ENCODE measurements at places on chromosomes 3 and 15.

DNA sequence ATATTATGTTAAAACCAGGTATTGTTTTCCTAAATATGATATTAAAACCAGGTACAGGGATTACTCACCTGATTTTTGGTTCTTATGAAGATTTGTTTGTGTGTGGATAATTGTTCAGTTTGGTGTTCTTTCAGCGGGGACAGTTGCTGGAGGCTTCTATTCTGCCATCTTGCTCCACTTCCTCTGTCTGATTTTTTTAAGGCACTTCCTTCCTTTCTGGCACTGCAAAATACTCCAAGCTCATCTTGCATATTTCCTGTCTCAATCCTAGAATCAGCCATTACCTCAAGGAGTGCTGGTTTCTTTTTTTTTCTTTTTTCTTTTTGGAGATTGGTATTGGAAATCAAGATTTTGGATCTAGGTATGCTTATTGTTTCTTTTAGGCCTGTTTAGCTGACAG, 229.9 kb downstream of the SV2B start:
- DNase-seq = no peak

DNA sequence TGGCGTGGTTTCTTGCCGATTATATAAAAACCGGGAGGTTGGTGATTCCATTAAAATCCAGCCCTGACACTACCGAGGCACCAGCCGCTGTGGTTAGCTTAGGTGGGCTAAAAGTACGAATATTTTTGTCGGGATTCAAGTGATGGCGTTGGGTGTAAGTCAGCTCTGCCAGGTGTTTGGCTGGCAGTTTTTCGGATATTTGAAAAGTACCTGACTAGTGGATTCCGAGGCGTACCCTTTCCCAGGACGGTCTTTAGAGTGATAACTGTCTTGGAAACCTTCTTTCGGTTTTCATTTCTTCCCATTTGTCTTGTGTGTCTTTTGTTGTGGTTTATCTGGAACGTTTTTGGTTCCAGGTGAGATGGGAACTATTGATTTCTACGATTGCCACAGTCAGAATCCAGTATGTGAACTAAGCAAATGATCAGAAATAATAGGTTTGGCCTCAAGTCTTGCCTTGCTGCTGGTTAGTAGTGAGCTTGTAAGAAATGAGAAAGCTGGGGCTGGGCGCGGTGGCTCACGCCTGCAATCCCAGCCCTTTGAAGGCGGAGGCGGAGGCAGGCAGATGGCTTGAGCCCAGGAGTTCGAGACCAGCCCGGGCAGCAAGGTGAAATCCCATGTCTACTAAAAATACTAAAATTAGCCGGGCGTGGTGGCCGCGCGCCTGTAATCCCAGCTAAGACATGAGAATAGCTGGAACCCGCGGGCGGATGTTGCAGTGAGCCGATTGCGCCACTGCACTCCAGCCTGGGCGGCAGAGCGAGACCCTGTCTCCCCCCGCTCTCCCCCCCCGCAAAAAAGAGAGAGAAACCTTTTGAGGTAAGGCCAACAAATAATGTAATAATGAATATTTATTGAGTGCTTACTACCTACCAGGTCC, 1.4 kb downstream of the FYTTD1 start:
- peak; percentile 36 for DNase-seq

DNA sequence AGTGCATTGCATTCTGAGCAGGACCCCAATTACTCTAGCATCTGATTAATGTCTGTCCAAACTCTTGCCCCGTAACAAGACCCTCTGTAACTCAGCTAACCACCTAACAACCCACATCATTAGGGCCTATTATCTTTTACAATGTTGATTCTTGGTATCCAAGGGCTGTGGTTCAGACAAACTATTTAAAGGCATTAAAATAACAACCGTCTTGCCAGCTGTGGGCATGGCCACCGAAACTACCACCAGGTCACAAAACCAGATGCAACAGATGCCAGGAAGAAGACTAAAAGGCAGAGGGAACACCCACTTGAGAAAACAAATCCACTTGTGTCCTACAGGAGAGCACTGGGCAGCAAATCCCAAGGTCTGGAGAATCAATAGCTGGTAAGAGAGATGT, 262.9 kb downstream of the ERC2 start:
- DNase-seq = no peak

GRCh38 chr3:43477600-43477999, 144.2 kb downstream of the ANO10 start:
- DNase-seq = no peak

DNA sequence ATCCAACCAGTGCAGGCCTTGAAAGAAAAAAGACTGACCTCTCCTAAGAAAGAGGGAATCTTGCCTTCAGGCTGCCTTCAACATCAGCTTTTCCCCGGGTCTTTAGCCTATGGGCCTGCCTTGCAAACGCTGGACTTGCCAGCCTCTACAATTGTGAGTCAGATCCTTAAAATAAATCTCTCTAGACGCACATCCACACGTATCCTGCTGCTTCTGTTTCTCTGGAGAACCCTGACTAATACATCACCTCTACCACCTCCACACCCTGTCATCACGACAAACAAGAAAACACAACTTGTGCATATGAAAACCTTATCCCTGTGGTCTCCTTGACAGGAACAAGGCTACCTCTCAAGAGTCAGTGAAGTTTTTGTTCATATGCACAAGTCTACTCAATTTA, 11.8 kb downstream of the CYFIP1 start:
- DNase-seq = no peak
